ENCODE measurements at places on chromosomes 2 and 18.

GRCh38 chr18:69996417-69996816 lies 48.7 kb upstream of the CD226 start:
- DNase-seq, result no peak

DNA sequence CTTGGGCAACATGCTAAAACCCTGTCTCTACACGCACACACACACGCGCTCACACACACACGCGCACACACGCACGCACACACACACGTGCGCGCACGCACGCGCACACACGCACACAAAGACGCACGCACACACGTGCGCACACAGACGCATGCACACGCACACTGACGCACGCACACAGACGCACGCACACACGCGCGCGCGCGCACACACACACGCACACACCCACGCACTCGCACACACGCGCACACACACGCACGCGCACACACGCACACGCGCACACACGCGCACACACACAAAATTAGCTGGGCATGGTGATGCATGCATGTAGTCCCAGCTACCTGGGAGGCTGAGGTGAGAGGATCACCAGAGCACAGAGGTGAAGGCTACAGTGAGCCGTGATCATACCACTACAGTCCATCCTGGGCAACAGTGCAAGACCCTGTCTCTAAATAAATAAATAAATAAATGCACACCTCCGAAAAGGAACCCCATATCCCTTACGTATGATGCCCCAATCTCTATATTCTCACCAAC lies 8.1 kb upstream of the IAH1 start:
- DNase-seq, result no peak

DNA sequence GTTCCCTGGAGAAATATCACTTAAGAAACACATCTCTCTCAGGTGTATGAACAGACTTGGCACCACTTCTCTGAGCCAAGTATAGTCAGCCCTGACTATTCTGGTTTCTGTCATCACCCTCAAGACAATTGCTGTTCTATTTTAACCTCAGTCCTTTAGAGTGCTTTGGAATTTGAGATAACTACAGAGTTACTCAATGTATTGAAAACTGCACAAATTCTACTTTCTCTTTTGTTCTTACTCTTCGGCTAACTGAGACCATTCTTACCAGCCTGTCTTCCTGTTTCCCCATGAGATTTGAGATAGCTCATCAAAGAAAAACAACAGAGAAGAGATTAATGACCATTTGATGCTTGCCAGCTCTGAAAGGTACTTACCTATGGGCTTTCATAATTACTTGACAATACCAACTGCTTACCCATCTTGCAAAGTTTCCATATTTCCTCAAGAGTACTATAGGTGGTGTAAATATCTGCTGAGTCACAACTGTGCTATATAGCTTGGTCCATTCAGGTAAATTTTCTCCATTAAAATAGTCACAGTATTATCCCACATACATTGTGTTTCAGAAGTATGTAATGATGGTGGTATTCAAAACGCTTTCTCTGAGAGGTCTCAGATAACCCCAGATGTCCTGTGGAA lies 467.5 kb upstream of the CHST9 start:
- DNase-seq, result no peak

DNA sequence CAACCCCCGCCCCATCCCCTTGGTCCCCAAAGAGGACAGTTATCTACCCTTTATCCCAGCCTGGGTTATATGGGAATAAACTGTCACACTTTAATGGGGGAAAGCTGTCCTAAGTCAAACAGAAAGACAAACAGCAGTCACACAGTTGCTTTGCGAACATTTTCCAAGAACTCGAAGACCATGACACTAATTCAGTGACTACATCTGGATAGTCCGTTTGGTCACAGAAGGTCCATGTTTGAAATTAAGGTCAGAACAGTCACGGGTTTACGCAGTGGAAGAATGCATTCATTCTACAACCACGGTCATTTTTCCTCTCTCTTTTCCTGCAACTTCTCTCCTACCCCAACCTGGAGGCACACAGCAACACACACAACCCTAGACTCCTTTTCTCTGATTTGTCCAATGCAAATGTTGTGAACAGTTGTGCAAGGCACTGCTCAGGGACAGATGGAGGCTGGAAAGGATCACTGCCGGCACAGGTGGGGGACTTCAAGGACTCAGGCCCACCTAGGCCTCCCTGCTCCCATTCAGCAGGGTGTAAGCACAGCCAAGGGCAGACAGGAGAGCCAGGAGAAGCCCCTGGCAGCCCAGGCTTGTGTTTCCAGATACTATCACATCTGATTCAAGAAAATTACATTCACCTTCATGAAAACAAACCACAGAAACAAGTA lies 39.9 kb downstream of the ZNF516 start:
- DNase-seq, result no peak

DNA sequence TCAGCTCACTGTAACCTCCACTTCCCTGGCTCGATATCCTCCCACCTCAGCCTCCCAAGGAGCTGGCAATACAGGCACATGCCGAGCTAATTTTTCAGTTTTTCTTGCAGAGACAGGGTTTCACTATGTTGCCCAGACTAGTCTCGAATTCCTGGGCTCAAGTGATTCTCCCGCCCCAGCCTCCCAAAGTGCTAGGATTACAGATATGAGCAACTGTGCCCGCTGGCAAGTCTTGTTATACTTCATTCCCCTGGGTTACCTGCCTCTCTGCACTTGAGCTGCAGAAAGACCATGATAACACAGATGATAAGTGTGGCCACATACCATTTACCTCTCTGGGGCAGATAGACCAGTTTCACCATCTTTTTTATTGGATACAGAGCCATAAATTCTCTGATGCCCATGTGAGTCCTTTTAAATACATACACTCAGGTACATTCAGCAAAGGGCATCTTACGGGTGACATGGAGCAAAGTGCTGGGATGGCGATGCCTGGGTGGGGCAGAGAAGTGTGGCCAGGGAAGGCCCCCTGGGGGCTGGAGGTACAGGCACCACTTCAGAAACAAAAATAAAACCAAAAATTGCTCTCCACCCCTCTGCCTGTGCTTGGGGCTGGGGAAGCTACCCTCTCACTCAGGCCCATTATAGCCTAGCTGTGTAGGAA lies 20.4 kb downstream of the CCT7 start:
- DNase-seq, result no peak

DNA sequence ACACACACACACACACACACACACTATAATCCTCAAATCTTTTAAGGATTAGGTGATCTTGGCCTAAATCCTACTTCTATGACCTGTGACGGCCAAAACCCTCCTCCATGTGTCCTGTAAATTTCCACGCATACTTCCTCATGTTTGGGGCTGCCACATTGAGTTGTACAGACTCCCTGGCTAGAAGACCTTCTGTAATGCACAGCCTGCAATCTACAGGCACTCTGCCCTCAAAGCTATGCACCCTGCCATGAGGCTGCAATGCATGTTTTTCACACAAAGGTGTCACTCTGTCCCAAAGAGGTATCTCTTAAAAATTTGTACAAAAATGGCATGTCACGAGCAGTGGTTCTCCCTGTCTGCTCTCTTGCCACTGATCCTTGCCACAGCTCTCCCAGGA lies 26.4 kb upstream of the B4GALT6 start:
- no peak for DNase-seq

DNA sequence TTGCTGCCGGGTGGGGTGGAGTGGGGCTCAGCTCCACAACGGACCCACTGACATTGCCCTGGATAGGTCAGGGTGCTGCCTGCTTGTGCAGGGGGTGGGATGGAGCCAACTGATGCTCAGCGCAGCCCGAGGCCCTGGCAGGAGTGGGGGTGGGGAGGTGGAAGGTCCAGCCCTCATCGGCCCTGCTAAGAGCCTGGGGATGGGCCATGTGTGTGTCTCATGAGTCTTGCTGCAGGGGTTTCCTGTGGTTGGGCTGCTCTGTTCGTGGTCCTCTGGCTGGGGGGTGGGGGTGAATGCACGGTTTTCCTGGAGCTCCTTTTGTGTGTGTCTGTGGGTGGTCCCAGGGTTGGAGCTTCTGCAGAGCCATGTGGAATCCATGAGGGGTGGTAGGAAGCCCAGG lies 39.4 kb upstream of the GALR1 start:
- DNase-seq, result no peak

- no peak for DNase-seq
These were observed 3.8 kb downstream of the PIEZO2 start for GRCh38 chr18:11145413-11146191.

- DNase-seq, result no peak
These were observed 24.6 kb upstream of the SPP2 start for GRCh38 chr2:234025891-234026401.

DNA sequence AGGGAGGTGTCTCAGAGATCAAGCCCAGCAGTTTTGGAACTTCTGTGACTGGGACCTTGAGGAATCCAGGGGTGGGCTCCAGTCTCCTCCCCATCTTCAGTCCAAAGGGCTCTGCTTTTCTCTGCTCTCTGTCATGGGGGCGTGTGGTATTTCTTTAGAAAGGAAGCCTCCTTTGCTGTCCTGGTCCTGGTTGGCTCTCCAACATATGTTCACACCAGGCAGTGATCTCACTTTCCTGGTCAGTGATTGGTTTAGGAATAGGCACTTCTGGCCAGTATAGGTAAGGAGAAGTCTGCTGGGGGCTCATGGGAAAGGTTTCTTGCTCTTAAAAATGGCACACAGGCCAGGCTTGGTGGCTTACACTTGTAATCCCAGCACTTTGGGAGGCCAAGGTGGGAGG lies 115.5 kb upstream of the HAAO start:
- no peak for DNase-seq

DNA sequence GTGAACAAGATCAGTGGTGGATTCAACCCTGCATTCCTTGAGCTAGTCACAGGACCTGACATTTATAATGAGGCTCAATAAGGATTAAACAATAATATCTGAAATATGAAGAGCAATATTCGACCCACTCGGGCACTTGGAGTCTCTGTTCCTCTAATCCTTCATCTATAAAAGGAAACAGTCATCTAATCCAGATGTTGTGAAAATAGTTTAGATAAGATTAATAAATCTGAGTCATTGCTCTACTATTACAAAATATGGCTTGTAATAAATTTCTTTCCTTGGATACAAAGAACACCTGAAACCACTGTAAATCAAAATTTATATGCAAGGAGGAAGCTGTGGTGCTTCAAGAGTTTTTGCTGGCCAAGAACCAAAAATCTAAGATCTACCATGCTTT lies 846.9 kb upstream of the ACVR2A start:
- DNase-seq, result no peak

DNA sequence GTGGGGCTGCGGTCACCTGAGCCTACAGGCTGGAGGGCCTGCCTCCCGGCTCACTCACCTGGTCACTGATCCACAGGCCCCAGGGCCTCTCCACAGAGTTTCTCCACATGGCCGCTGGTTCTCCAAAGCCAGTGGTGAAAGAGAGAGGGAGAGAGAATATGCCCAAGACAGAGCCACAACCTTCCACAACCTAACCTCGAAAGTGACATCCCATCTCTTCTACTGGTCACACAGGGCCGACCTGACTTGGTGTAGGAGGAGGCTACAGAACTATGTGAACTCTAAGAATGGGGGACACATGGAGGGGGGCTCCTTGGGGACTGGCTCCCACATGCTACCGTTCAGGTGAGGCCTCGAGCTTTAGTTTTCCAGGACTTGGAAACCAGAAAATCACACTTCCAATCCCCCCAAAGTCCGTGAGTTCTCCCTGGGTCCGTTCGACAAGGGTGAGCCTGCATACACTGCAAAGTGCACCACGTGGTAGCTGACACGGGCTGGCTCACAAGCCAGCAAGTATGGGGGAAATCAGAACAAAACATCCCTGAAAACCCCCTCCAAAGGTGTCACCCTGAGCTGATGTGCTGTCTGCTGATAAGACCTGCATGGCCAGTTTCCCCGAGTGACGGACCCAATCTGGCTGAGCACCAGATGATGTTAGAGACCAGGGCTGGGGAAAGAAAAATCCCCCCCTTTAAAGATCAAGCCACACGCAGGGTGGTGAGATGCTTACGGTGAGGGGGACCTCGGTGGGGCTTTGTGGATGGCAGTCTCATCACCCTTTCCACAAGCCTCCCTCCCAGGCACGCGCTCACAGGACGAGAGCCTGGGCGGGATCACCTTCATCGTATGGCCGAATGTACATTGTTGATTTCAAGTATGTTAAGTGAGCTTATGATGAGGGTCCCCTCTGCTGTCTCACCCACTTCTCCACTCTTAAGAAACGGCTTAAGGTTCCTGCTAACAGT lies 54.2 kb upstream of the SEMA4C start:
- DNase-seq, result no peak

- DNase-seq, result no peak
These were observed 798 bp downstream of the TANC1 start for GRCh38 chr2:158969162-158969714.

DNA sequence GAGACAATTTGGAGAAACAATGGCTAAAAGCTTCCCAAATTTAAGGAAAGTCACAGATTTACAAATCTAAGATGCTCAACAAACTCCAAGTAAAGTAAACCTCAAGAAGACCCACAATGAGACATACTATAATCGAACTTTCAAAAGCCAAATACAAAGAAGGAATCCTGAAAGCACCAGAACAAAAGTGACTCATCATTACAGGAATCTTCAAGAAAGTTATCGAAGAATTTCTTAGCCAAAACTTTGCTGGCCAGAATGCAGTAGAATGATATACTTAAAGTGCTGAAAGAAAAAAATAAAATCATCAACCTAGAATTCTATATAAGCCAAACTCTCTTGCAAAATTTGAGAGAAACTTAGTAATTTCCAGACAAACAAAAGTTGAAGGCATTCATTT lies 106.5 kb upstream of the TMEM200C start:
- DNase-seq, result no peak

DNA sequence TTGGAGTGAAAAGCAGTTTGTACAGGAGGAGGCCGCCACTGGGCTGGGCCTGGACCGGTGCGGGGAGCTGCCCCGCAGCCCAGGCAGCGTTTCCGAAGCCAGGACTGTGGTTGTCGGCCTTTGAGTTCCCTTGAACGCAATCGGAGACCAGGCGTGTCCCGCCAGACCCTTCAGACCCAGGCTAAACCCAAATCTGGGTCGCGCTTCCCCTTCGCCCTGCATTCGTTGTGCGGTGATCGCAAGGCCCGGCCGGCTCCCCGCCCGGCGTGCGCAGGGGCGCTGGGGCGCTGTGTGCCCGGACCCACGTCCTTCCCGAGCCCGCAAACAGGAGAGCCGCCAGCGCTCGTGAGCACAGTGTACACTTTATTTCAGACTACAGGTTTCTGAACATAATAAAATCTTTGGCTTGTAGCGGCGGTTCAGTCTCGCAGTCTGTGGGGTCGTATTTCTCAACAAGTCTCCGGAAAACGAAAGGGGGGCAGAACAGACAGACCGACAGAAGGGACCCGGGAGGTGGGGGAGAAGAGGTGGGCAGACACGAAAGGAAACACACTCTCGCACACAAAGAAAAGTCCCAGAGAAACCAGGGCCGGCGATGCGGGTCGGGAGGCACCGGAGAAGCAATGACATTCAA lies 5.5 kb downstream of the EN1 start:
- no peak for DNase-seq

GRCh38 chr2:133314795-133315194 lies 253.5 kb downstream of the NCKAP5 start:
- DNase-seq, result no peak

DNA sequence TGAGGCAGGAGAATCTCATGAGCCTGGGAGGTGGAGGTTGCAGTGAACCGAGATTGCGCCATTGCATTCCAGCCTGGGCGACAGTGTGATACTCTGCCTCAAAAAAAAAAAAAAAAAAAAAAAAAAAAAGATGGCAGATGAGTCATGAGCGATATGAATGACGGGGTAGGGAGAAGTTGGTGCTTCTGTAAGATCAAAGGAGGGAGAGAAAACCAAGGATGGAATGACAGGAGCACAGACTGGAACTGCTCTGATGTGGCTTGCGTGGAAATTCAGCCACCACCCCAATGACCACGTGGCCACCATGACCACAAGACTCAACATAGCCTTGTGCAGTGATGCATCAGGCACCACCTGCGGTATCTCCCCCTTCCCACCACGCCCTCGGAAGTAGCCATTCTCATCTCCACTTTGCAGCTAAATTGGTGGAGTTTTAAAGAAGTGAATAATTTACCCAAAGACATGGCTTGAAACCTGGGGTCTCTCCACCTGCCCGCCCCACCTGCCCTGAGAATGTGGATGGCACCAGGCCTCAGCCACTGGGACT lies 96.0 kb downstream of the ACKR3 start:
- DNase-seq, result no peak

All from NCI-H1105 treated with DMSO at 0.1 percent for 48 hours (cell line).